GM18507 (cell line): ENCODE measurements at places on chromosomes 13 and 19.

GRCh38 chr13:27853335-27853734 lies 61.1 kb downstream of the GSX1 start:
- no peak for DNase-seq

- no peak for DNase-seq
Measured at GRCh38 chr19:40685563-40685962, 4.9 kb downstream of the NUMBL start.

DNA sequence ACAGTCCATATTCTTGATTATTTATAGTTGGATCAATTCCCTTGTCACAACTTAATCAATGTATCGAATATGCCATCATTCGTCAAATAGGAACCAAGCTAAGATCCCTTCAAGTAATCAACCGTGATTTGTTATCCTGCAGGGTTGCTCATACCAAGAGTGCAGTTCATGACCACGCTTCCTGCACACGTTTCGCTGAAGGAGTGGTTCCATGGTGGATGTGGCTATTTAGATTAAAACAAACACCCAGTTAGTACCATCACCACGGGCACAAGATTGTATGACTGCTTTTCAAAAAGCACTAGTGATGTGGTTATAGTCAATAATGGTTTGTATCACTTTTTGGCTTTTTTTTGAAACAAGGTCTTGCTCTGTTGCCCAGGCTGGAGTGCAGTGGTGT lies 41.1 kb upstream of the CCNE1 start:
- DNase-seq, result no peak

GRCh38 chr19:48613024-48613851 lies 1.6 kb downstream of the FAM83E start:
- DNase-seq, result no peak

DNA sequence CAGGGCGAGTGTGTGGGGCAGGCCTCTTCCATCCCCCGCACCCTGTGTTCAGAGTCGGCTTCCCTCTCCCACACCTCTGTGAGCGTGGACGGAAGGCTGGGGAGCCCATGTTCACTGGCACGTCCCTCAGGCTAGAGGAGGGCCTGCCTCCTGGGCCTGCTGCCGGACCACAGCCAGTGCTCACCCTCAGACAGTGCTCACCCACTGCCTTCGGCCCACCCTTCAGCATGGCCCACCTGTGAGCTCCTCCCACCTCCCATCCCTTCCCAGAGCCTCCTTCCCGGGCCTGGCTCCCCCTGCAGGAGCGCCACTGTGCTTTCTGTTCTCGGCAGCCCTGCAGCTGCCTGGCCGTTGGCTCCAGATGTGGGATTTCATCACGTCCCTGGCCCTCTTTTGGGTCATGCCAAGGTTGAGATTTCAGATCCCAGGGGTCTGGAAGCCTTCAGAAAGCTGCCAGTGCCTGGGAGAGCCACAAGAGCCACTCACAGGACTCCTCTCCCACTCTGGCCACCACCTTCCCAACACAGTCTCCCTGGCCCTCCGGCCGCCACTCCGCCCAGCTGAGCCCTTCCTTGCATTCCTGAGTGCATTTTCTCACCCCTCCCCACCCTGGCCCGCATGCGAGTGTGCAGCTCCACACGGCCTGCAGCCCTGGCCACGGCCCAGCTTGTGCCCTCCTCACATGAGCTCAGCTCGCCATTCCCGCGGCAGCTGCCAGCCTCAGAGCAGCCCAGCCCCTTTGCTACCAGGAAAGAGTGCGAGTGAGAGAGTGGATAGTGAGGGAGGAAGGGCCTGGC lies 25.3 kb downstream of the CAPN12 start:
- DNase-seq, result no peak

DNA sequence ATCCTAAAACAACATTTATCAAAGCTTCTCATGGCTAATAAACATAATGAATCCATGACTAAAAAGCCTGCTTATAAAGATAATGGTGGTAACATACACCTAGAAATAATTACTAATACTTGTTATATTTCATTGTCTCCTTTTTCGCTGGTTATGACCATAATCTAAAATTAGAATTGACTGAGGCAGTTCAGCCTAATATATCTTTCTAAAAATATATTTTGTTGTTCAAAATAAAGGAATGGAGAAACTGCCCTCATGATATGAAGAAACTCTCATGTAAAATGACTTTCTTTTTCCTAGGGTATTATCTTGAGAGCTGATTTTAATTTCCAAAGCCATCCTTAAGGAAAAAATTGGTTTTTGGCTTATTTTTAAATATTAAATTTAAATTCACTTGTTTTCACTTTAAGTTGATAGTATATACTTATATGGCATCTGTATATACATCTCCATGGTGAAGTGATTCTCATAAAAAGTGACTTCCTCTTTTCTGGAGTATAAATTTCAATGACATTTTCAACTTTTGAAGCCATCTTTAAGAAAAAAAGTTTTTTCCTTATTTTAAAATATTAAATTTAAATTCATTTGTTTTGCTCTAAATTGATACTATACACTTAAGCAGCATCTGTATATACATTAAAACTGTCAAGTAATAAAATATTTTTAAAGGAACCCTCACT lies 204.6 kb downstream of the VWA8 start:
- DNase-seq, result no peak

GRCh38 chr19:7731218-7731595 lies 703 bp downstream of the CLEC4G start:
- no peak for DNase-seq

- no peak for DNase-seq
Measured at GRCh38 chr19:48950159-48950558, 4.5 kb upstream of the BAX start.

GRCh38 chr13:31625115-31625514 lies 114.2 kb upstream of the RXFP2 start:
- no peak for DNase-seq

DNA sequence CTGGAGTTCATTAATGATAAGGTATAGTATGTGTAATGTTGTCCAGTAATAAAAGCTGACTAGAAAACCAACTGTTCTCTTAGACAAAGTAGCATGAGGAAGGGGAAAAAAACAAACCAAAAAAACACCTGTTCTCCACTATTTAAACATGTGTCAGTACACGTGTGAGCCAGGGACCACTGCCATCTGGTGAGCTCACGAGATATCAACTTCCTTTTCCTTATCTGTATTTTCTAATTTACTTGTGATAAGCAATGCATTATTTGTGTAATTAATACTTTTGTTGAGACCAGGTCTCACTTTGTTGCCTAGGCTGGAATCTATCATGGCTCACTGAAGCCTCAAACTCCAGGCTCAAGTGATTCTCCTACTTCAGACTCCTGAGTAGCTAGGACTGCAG lies 4.3 kb upstream of the SIX5 start:
- no peak for DNase-seq

- no peak for DNase-seq
Measured at GRCh38 chr13:40082639-40083038, 427.2 kb downstream of the COG6 start.

GRCh38 chr13:97542102-97542685 lies 108.2 kb downstream of the RAP2A start:
- no peak for DNase-seq

DNA sequence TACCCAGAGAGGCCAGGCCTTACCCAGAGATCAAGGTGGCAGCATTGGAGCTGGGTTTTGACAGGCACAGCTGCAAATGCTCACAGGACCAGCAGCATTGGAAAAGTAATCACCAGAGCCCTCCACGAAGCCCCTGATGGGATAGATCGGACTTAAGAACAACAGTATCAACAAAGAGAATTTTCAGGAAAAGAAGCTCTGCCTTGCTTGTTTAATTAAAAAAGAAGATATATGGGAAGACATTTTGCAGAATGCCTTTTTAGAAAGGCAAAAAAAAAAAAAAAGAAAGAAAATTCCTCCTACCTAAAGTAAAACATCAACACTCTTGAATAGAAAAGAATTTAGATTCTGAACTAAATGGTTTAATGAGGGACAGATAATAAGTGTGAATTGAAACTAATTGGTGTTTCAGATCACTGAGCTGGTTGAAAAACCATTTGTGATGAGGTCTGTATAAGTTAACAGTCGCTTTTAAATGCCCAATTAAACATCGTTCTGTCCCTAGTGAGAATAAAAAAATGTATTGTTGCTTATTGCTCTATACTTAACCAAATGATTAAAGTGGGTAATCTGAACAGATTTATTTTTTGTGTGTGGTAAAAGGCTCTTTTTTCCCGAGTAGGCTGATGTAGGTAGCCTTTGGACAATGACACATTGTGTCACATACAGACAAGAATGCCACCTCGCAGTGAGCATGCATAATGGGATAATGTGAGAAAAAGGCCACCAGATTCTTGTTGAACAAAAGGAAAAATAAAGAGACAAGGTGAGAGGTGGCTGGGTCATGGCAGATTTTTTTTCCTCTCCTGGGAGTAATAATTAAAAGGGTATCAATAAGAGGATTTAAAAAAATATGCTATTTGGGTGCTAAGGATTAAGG lies 93.0 kb upstream of the ARGLU1 start:
- DNase-seq, result no peak

DNA sequence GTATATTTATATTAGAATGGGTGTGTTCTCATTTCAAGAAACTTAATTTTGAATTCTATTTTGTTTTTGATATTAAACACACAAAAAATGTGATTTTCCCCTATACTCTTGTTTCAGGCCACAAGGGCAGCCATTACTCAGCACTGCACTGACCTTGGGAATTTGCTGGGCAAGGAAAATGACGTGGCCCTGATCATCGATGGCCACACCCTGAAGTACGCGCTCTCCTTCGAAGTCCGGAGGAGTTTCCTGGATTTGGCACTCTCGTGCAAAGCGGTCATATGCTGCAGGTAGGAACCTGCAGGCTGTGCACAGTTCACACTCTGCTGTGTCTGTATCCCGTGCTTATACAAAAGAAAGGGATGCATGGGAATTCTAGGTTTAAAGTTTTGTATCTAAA lies 327.3 kb downstream of the ATP8A2 start:
- no peak for DNase-seq

- DNase-seq, result no peak
Measured at GRCh38 chr13:110509971-110510786, 51.3 kb downstream of the RAB20 start.

- DNase-seq, result no peak
Measured at GRCh38 chr13:45422731-45423292, 4.6 kb upstream of the SLC25A30 start.

DNA sequence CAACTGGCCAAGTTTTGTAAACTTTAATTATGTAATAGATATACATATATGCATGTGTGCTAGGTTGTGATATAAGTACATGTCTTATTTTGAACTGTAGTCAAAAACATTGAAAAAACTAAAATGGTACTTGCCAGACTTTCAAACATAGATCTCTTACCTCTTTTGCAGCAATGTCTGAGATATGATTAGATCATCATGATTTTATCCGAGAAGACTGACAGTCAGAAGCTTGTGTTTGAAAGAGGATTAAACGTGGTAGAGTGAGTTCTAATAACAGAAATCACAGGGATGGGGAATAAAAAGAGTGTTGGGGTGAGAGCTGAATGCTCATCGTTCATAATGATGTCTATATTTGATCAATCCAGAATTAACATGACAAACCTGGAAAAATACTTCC lies 18.2 kb upstream of the ACP7 start:
- no peak for DNase-seq

GRCh38 chr13:42116225-42116624 lies 67.8 kb downstream of the DGKH start:
- no peak for DNase-seq

GRCh38 chr19:18903156-18904037 lies 7.4 kb upstream of the CERS1 start:
- no peak for DNase-seq

- no peak for DNase-seq
Measured at GRCh38 chr19:55173714-55174409, 6.2 kb downstream of the SYT5 start.

DNA sequence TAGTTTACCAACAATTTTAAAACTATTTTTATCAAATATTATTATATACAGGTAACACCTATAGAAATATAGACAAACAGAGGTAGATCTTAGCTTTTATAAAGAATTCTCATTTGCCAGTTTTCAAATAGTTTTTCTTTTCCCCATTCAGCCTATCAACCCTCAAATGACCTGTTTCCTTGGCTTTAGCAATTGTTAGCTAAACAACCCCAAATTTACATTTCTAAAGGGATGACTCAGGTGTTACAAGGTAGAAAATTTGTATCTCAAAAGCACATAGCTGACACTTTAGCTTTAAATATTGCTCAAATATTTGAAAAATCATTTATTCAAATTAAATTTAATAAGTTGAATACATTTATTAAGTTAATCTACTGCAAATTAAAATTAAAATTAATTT lies 1207.2 kb downstream of the SLITRK1 start:
- no peak for DNase-seq

- no peak for DNase-seq
Measured at GRCh38 chr13:45691667-45692066, 10.5 kb upstream of the CBY2 start.

GRCh38 chr19:42407085-42407815 lies 17.2 kb upstream of the CNFN start:
- no peak for DNase-seq

GRCh38 chr19:17944301-17944700 lies 11.5 kb downstream of the CCDC124 start:
- no peak for DNase-seq

DNA sequence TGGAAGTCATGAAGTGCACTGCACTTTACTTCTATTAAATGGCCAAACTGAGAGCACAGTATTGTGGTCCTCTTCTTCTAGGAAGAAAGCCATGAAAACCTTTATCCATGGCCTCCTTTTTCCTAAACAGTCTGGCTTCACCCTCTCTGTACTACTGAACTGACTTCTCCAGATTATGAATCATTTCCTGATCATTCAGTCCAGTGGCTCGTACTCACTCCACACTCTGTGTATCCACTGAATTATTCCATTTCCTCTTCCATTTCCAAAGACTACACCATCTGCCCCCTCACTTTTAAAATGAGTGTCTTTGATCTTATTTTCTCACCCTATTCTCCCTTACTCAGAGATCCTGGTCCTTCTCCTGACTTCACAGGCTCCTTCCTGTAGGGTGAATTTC lies 29.7 kb upstream of the FREM2 start:
- DNase-seq, result no peak

GRCh38 chr13:113918981-113919701 lies 54.7 kb downstream of the C13orf46 start:
- DNase-seq, result no peak

GRCh38 chr13:90403330-90404082 lies 944.0 kb upstream of the MIR17HG start:
- no peak for DNase-seq

- DNase-seq, result no peak
Measured at GRCh38 chr19:6047741-6048251, 62.5 kb downstream of the RFX2 start.

GRCh38 chr13:106155411-106155810 lies 380.1 kb downstream of the EFNB2 start:
- DNase-seq, result no peak

DNA sequence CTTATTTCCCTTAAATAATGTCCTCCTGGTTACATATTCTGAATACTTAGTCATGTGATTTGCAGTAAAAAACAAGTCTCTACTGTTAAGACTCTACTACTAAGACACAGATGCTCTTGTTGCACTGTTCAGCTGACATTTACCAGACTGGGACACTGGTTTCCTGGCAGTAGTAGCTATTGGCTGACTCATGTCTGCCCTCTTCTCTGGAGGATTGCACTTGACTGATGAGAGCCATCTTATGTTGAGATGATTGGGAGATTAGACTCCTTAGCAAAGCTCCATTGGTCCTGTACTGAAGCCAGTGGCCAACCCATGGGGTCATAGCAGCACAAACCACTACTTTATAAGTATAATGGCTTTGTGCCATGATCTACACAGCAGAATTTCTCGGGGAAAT lies 1672.6 kb upstream of the PCDH20 start:
- no peak for DNase-seq
